Muscle of leg (tissue), 16 donors: ENCODE measurements at places on chromosomes 1 and 21.

- peaks cover 2% of the 10 kb centered on the region for H3K27me3 ChIP-seq
- no peak overlapping the region for H3K27ac ChIP-seq
- DNase-seq = no peak
- no peak overlapping the region for H3K4me3 ChIP-seq
- no peaks in the 10 kb centered on the region for H3K36me3 ChIP-seq
These were observed 57.5 kb upstream of the DISP3 start for GRCh38 chr1:11421443-11421842.

- H3K27me3 ChIP-seq = no peaks in the 10 kb centered on the region
- peaks cover 7% of the 10 kb centered on the region for H3K4me1 ChIP-seq
- peak; percentile 76 for DNase-seq
- H3K36me3 ChIP-seq = no peaks in the 10 kb centered on the region
These were observed 455.3 kb upstream of the USP24 start for GRCh38 chr1:55670331-55671082.

- no peak overlapping the region for H3K27ac ChIP-seq
- H3K4me3 ChIP-seq = no peak overlapping the region
- no peaks in the 10 kb centered on the region for H3K4me1 ChIP-seq
- peak; percentile 31 for DNase-seq
These were observed 46.4 kb upstream of the CR2 start for GRCh38 chr1:207407655-207408260.

GRCh38 chr1:231850786-231851185 lies 224.2 kb downstream of the DISC1 start:
- no peak overlapping the region for H3K27ac ChIP-seq
- H3K36me3 ChIP-seq = no peaks in the 10 kb centered on the region
- H3K4me3 ChIP-seq = no peak overlapping the region
- H3K4me1 ChIP-seq = peaks cover 3% of the 10 kb centered on the region
- H3K27me3 ChIP-seq = no peaks in the 10 kb centered on the region
- no peak for DNase-seq

GRCh38 chr1:93593854-93594602 lies 87.6 kb downstream of the BCAR3 start:
- H3K4me1 ChIP-seq = peaks cover 57% of the 10 kb centered on the region
- no peak overlapping the region for H3K4me3 ChIP-seq
- no peak for DNase-seq
- no peaks in the 10 kb centered on the region for H3K27me3 ChIP-seq

DNA sequence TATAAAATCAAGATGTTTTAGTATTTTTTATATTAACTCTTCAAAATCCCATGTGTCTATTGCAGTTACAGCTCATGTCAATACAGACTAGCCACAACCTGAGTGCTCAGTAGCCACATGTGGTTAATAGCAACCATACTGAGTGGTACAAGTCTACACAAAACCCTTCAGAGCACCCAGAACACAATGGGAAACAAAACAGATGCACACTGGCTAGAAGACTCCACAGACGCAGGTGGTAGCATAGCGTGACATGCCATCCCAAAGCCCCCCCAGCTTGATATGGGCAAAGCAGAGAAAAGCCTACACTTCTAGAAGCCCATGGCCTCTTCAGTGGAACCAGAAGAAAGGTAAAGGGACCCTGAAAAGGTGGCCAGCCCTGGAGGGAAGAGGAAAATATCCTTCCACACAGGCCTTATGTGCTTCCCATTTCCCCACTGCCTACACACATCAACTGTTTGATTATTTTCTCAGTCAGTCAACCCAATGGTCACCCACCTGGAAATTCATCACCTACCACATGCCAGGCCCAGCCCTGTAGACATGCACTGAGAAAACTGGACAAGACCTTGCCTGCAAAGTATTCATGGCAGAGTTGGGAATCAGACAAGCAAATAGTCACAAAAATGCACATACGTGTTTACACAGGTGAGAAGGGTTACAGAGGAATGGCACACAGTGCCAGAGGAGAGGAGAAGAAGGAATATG lies 175.0 kb downstream of the VAV3 start:
- H3K4me1 ChIP-seq = peaks cover 4% of the 10 kb centered on the region
- no peak for DNase-seq
- H3K27ac ChIP-seq = no peak overlapping the region

GRCh38 chr1:166695115-166695514 lies 144.2 kb upstream of the POGK start:
- no peak for DNase-seq
- H3K36me3 ChIP-seq = no peaks in the 10 kb centered on the region
- no peaks in the 10 kb centered on the region for H3K27me3 ChIP-seq
- H3K4me1 ChIP-seq = no peaks in the 10 kb centered on the region
- no peak overlapping the region for H3K4me3 ChIP-seq
